ENCODE measurements at places on chromosomes 2 and 18.
A peak's percentile ranks its signal among the peaks of the same experiment; 100 is the strongest.

DNA sequence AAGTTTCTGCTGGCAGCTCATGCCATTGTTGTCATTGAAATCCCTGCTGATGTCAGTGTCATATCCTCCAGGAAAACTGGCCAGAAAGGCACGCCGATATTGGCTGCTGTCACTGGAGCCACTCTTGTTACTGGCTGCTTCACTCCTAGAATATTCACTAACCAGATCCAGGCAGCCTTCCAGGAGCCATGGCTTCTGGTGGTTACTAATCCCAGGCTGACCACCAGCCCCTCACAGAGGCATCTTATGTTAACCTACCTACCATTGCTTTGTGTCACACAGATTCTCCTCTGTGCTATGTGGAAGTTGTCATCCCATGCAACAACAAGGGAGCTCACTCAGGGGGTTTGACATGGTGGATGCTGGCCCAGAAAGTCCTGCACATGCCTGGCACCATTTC lies 27.0 kb upstream of the MTX2 start:
- DNase-seq, result peak; percentile 37

DNA sequence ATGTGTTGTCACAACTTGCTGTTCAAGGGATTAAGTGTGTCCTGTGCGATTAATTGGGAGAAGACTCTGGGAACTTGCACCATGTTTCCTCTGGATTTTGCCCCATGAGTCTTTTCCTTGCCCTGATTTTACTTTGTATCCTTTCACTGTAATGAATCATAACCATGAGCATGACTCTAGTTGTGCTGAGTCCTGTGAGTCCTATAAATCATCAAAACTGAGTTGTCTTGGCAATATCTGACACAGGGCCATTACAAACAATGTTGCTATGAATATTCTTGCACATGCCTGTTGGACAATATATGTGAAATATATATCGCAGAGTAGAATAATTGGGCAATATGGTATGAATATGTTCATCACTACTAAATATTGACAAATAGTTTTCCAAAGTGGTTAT lies 56.5 kb upstream of the COL5A2 start:
- DNase-seq, result no peak

GRCh38 chr2:16215902-16216557 lies 275.7 kb downstream of the MYCN start:
- DNase-seq, result no peak

DNA sequence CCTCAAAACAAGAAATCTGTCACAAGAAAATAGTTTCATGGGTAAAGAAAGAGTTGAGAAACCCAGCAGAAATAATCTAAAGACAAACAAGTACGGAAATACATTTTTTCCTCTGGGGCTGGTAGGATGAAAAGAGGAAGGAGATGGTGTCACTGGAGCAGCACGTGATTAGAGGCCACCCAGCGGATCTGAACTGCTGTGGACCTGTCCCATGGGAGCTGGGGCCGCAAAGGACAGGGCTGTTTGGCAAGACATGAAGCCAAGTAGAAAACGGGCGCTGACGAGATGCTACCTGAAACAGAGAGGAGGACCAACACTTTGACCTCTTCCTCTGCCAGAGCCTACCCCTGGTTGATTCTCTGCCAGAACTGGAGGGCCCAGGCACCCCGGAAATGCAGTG lies 295.4 kb upstream of the ATP5MC3 start:
- no peak for DNase-seq

DNA sequence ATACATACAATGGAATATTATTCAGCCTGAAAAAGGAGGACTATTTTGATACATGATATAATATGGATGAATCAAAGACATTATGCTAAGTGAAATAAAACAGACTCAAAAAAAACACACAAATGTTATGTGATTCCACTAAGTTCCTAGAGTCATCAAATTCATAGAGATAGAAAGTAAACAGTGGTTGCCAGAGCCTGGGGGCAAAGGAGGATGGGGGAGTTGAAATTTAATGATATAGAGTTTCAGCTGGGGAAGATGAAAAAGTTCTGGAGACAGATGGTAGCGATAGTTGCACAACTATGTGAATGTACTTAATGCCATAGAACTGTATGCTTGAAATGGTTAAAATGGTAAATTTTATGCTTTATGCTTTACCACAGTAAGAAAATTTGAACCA lies 119.7 kb downstream of the METTL4 start:
- DNase-seq, result no peak

- DNase-seq, result no peak
These were observed 13.5 kb downstream of the PASK start for GRCh38 chr2:241135737-241136136.

DNA sequence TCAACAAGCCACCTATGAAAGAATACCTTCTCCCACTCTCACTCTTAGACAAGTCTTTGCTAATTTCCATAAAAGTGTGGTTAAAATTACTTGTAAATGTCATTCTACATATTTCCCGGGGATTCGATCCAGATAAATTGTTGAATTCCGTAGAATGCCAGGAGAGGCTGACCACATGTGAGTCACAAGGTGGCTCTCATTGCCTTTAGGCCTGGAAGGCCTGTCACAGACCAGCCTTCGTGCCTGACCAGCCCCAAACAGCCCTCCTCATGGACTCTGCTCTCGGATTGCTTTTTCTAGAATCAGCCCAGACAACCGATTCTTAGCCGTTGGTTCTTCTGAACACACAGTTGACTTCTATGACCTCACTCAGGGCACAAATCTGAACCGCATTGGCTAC lies 86.0 kb downstream of the RTN4 start:
- no peak for DNase-seq

GRCh38 chr2:218261423-218262236 lies 815 bp downstream of the GPBAR1 start:
- DNase-seq, result no peak

DNA sequence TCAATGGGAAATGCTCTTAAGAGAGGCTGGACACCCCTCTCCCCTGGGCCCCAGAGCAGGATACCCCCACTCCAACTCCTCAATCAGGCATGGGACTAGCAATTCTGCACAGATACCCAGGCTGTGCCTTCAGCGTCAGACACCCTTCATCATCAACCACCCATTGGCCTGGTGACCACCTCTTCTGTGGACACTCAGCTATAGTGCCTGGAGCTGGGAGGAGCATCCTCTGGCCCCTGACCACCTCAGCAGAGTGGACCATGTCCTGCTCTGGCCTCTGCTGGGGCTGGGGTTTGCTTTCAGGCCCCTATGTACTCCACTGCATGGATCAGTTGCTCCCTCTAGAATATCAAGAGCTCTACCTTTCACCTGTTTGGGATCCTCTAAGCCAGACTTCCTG lies 35.1 kb downstream of the TGFA start:
- no peak for DNase-seq

DNA sequence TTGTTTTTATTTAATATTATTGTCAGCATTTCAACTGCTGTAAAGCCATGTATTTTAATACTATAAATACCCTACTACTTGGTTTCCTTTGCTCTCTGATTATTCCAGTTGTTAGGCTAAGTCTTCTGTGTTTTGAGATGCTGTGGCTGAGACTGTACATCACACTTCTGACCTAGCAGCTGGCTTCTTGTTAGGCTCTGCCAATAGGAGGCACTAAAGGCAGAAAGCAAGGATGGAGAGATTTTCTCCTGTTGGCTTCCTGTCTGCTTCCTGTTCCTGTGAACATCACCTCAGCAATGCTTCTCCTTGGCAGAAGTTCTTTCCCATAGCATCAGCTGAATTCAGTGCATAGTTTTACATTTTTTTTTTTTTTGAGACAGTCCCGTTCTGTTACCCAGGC lies 68.3 kb upstream of the YPEL5 start:
- DNase-seq, result no peak

- DNase-seq, result no peak
These were observed 207.0 kb downstream of the LDLRAD4 start for GRCh38 chr18:13425357-13426091.

DNA sequence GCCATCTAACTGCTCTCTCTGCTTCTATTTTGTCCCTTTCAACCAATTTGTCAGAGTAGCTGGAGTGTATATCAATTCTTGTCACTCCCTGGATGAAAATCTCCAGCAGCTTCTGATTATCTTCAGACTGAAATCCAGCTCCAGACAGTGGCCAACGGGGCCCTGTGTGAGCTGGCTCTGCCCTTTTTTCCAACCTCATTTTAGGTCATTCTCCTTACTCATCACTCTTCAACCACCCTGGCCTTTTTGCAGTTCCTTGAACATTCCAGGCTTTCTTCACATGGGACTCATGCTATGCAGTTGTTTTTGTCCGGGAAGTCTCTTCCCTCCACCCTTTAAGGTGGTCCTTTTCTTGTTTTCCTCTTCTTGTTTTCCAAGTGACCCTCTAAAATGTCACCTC lies 15.4 kb upstream of the FAP start:
- DNase-seq, result no peak

GRCh38 chr18:48589797-48590519 lies 51.1 kb downstream of the CTIF start:
- DNase-seq, result peak; percentile 40

DNA sequence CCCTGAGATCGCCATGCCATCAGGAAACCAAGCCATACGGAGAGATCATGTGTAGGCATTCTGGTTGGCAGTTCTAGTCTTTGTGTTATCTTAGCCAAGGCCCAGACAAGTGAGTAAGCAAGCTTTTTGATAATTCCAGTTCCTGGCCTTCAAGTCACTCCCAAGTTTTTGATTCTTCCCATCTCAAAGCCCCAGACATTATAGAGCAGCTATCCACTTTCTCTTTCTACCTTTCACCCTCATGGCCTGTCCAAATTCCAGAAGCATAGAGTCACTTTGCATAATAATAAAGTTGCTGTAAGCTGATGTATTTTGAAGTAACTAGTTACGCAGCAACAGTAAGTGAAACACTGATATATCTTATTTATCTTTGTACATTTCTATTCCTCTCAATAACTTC lies 26.8 kb upstream of the IL1RL1 start:
- no peak for DNase-seq

DNA sequence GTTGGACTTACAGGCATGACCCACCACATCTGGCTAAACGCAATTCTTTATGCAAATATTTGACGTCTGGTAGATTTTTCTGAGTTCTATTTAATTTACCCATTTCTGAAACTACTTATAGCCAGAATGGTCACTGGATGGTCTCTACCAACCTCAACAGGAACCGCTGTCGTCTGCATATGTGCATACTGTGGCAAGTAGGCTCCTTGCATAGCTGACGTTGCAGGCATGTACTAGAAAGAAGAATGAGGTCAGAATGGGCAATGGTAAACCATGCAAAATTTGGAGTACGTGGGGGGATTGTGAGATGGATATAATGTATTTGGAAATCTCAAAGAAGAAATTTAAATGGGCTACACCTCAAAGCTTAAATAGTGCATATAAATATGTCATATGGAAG lies 77.1 kb upstream of the ITGB6 start:
- DNase-seq, result no peak

GRCh38 chr18:3852321-3852720 lies 402.3 kb downstream of the TGIF1 start:
- DNase-seq, result no peak

- DNase-seq, result peak; percentile 80
These were observed 12.4 kb downstream of the SH2D6 start for GRCh38 chr2:85430752-85431569.

- DNase-seq, result no peak
These were observed 371.0 kb downstream of the GALNT13 start for GRCh38 chr2:154242687-154243086.

DNA sequence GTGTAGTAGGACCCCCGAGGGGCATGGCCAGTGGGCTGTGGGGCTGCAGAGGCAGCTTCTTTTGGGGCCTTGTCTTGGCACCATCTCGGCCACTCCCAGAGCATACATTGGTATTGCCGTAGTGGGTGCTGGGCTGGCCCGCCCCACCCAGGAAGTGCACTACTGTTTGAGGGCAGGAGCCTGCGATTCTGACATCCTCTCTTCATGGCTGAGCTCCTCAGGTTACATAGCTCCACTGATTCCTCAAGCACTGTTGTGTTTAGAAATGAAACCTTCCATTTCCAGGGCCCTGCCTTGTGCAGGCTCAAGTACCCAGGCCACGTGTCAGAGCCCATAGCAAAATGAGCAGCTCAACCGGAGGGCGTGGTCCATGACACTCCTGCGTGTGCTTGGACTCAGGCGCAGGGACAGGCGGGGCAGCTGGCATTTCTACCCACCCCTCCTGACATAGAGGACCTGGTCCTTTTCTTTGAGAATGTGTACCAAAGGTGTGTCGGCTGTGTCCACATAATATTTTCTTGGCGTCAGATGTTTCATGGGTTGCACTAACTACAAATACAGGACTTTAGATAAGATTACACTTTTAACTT lies 67.9 kb downstream of the DGKD start:
- no peak for DNase-seq

DNA sequence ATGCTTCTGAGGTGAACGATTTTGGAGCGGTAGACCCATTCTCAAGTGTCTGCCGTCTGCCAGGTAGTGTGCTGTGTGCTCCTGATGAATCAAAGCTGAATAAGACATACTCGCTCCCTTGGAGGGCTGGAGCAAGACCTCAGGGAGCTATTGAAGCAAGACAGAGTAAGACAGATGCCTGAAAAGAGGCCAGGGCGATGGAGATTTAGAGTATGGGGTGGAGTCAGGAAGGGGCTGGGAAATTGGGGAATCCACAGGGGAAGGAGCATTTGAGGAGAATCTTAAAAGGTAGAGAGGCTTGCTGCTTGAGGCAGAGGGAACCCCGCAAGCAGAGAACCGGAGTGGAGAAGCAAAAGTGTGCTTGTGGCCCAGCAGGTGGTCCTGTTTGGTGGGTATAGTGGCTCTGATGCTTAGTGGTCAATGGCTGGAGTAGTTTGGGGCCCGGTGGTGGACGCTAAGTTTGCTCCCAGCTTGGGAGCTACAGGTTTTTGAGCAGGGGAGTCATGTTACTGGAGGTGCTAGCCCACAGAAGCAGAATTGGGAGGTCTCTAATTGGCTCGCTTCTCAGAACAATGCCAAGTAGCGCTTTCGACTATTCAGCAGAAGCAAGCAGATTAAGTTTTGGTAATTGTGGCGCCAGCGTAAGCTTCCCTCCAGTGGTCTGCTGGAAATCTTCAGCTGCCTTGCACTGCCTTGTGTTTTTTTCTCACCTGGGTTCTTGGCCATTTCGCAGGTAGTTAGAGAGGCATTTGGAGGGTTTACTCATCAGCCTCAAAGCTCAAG lies 2.0 kb downstream of the CNNM4 start:
- DNase-seq, result no peak

DNA sequence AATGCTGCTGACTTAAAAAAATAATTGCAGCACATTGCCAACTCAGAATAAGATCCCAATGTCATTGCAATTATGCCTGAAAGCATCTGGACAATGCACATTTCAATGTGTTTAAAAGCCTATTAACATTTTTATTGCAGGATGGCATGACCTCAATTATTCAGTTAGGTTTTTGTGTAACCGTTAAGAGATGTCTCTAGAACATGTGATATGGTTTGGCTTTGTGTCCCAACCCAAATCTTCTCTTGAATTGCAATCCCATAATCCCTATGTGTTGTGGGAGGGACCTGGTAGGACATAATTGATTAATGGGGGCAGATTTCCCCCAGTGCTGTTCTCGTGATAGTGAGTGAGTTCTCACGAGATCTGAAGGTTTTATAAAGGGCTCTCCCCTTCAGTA lies 43.2 kb upstream of the ZC3H15 start:
- DNase-seq, result no peak

DNA sequence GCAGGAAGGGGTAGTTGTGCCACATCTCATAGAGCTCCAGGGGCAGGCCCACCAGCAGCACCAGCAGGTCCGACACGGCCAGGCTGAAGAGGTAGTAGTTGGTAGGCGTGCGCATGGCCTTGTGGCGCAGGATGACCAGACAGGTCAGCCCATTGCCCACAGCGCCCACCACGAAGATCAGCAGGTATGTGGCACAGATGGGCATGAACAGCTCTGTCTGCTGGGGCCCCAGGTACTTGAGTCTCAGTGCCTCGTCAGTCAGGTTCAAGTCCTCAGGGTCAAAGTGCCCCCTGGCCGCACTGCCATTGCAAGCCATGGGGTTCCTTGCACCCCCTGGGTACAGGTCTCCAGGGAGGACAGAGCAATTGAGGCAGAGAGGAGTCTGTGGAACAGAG lies 1.6 kb downstream of the NMUR1 start:
- DNase-seq, result no peak
